Ecto neural progenitor cell (in vitro differentiated cells): ENCODE measurements at places on chromosomes 3 and 15.

DNA sequence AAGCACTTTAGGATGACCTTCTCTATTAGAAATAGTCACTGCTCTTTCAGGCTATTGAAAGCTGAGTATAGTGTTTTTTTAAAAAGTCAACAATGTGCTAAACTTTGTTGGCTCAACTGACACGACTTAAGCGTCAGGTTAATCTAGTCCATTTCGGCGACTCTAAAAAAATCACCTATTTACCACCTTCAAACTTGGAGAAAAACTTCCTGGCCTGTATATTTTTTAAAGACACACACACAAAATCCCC is 517.8 kb downstream of the FOXP1 start:
- no peak for DNase-seq

GRCh38 chr15:62306851-62307504 is 141.9 kb upstream of the C2CD4B start:
- DNase-seq, result peak; percentile 67

DNA sequence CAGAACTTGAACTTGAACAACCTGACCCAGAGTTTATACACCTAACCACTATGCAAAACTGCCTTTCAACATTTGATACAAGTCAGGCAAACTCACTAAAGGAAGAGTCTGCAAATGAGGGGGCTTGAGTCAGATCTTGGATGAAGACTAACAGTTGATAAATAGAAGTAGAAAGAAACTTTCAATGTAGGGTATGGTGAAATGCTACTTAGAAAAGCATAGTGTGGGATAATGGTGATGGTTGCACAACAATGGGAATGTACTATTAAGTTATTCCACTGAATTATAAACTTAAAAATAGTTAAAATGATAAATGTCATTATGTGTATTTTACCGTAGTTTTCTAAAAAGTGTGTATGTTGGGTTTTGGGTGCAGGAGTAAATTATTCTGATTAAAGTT is 19.7 kb upstream of the ZNF280D start:
- no peak for DNase-seq

- no peak for DNase-seq
These were observed 29.4 kb downstream of the FHIT start for GRCh38 chr3:61221759-61222362.

- no peak for DNase-seq
These were observed 80.3 kb downstream of the HMG20A start for GRCh38 chr15:77500989-77501388.

GRCh38 chr3:15384510-15385237 is 42.7 kb downstream of the METTL6 start:
- DNase-seq, result no peak

- DNase-seq, result no peak
These were observed 54.5 kb upstream of the OCA2 start for GRCh38 chr15:28153492-28154119.

DNA sequence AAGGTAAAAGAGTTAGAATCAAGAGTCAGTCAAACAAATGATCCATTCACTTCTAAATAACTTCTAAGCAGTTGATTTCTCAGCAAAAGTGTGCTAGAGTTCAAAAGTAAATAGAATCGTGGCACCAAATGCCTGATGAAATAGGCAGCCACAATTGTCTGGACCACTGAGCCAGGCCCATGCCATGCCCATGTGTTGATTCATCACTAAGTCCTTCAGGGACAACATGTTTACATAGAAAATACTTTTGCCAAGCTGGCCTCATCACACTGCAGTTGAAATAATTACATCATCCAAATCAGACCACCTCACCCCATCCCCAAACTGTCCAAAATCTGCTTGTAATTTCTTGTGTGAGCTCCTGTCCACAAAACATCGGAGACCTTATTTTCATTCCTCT is 216.3 kb downstream of the IGSF11 start:
- DNase-seq, result no peak

DNA sequence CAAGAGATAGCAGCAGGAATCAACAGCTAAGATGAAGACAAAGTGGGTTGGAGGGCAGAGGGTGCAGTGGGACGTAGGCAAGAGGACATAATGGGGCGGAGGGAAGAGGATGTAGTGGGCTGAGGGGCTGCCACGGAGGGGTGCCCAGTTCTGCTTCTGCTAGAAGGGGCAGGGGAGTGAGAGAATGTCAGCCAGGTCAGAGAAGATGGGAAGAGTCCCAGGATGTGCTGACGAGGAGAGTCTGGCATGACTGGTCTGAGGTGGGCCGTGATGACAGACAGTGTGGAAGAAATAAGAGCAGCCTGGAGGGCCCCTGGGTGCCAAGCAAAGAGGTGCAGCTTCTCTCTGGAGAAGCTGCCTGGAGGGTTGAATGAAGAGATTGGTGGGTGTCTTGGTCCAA is 4.0 kb downstream of the SPSB4 start:
- DNase-seq, result no peak

GRCh38 chr15:50523851-50524251 is 22.6 kb downstream of the USP50 start:
- DNase-seq, result no peak

DNA sequence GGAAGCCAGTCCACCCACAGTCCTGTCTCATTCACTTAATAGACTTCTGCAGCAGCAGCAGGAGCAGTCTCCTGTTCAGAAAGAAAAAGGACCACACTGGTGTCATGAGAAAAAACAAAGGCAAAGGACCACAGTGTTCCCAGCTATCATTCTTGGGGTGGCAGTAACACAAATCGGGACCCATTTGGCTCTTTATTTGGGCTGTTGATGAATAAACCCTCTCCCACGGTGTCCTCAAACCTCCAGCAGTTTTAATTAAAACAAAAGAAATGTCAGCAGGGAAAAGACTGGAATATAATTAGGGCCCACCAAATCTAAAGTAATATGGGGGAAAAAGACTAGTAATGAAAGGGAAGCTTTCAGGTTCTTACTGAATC is 210.5 kb upstream of the SLC2A2 start:
- no peak for DNase-seq

GRCh38 chr3:16063603-16064002 is 110.9 kb upstream of the GALNT15 start:
- DNase-seq, result no peak
